ENCODE measurements at places on chromosomes 6 and 20. TPM values are rescaled to one million over a fixed set of nuclear protein-coding genes. Genes with fewer than 3 reads are reported as not detected.

- DNase-seq = no peak
Observed at GRCh38 chr6:118708055-118708454, 56.7 kb upstream of the CEP85L start.

- DNase-seq = no peak
Observed at GRCh38 chr20:48791014-48791413, 36.8 kb downstream of the PREX1 start.

- DNase-seq = no peak
Observed at GRCh38 chr6:140011537-140011936, 637.1 kb upstream of the CITED2 start.

GRCh38 chr6:42106112-42107023 is 36.1 kb downstream of the C6orf132 start:
- DNase-seq = no peak

GRCh38 chr6:36526066-36526465 is 21.2 kb downstream of the STK38 start:
- DNase-seq = no peak

PACRG gene
- total RNA-seq = 0.64 TPM

Data from breast epithelium (tissue), 4 donors.